Stimulated activated CD8-positive, alpha-beta memory T cell treated with anti-CD3 and anti-CD28 coated beads, Interleukin-4, amount 100 ng/mL, for 24 hours (primary cell): ENCODE measurements at places on chromosomes 6 and 20.

DNA sequence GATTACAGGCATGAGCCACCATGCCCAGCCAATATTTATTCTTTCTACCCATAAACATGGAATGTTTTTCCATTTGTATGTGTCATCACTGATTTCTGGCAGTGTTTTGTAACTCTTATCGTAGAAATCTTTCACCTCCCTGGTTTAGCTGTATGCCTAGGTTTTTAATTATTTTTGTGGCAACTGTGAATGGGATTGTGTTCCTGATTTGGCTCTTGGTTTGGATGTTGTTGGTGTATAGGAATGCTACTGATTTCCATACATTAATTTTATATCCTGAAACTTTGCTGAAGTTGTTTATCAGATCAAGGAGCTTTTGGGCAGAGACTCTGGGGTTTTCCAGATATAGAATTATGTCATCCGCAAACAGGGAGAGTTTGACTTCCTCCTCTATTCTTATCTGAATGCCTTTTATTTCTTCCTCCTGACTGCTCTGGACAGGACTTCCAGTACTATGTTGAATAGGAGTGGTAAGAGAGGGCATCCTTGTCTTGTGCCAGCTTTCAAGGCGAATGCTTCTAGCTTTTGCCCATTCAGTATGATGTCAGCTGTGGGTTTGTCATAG is 198.6 kb downstream of the ZDHHC14 start:
- DNase-seq, result no peak

DNA sequence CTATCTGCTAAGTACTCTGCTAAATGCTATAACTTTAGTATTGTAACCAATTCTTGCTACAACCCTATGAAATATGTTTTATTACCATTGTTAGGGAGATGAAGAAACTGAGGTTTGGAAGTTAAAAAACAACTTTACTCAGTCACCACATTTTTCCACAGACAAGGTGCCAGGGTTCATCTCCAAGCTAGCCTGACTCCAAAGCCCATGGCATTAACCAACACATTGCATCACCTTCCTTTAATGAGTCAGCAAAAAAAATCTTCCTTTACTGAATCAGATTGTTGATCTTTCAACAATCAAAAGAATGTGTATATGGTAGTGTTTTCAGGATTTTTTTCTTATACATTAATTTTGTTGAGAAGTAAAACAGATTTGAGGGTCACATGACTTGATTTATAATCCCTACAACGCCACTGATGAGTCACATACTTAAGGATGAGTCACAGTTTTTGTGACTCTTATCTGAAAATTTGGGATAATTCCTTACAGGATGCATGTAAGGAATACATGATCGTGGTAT is 41.5 kb downstream of the MAN1A1 start:
- DNase-seq, result no peak

GRCh38 chr6:111342913-111343312 is 140.1 kb downstream of the REV3L start:
- no peak for DNase-seq

DNA sequence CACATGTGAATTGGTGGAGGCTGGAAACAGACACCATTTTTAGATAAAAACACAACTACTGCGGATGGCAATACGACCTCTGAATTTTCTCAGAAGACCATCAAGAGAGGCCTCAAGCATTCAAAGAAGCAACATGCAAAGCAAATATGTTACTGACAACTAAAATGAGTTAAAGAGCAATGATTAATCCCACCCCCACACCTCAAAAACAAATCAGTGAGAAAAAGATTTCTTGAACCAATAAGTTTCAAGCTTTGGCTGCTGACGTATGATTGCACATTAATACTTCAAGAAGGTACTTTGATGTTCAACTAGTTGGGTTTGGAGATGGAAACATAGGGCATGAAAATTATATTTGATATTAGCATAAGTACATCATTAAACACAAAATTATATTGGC is 982 bp downstream of the MMUT start:
- DNase-seq, result no peak

GRCh38 chr6:136408204-136408603 is 118.6 kb upstream of the BCLAF1 start:
- DNase-seq, result no peak

- DNase-seq, result peak; percentile 55
Observed at GRCh38 chr6:170271771-170272314, 19.0 kb downstream of the DLL1 start.

- no peak for DNase-seq
Observed at GRCh38 chr6:113095841-113096240, 748.7 kb downstream of the RFPL4B start.

- no peak for DNase-seq
Observed at GRCh38 chr6:44359973-44360372, 17.5 kb downstream of the SPATS1 start.

GRCh38 chr6:157269261-157269794 is 54.0 kb downstream of the TMEM242 start:
- no peak for DNase-seq

GRCh38 chr20:45269754-45270270 is 15.4 kb upstream of the SLPI start:
- no peak for DNase-seq

- no peak for DNase-seq
Observed at GRCh38 chr20:31707994-31708735, 14.5 kb downstream of the BCL2L1 start.

DNA sequence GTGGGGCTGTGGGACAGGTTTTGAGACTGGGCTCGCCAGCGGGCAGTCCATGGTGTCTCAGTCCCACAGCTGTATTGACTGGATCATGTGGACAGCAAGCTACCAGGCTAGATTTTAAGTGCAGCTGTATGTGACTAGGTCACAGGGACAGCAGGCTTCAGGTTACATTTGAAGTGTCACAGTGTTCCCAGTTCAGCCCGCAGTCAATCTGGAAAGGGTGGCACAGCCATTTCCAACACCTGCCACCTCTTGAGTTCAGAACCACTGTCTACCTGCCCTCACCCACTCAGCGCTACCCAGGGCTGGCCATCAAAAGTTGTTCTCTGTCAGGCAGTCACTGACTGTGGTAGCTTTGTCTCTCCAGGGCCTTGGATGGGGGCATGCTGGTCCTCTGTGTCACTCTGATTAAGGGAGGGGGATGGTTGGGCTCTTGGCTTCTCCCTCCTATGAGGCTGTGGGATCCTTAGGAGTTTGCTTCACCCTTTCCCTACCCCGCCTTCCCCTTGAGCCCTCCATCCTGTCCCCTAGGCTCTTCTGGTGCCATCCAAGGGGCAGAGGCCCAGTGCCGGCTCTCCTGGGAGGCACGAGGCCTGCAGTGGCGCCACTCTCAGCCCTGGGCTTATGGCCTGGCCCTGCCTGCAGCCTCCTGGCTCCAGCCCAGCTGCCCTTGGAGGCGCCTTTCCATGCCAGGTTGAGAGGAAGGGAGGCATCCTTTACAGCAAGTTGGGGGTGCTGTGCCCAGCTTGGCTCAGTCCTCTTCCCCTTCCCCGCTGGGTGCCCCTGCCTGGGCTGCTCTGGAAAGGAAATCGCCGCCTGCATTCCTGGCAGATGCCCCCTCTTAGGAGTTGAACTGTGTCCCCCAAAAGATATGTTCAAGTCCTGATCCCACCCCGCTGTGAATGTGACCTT is 44.9 kb downstream of the PNLDC1 start:
- DNase-seq, result no peak

DNA sequence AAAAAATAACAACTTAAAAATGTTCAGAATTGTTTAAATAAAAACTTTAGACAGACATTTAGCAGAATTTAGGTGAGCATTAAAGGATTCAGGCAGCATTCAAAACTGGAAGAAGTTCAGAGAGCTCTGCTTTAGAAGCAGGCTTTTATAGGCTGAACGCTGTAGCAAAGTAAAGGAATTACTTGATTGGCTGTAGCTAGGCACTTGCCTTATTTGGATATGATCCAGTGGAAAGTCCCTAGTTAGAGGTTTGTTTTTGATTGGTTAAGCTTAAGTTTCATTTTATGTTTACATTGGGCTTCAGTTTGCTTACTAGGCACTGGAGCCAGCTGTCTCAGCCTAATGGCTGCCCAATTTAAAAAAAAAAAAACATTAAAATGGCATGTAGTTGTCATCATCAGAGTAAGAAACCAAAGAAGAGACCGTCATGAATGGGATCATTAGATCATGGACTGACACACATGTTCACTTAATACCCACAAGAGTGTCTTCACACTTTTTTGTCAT is 65.1 kb downstream of the CBFA2T2 start:
- no peak for DNase-seq

DNA sequence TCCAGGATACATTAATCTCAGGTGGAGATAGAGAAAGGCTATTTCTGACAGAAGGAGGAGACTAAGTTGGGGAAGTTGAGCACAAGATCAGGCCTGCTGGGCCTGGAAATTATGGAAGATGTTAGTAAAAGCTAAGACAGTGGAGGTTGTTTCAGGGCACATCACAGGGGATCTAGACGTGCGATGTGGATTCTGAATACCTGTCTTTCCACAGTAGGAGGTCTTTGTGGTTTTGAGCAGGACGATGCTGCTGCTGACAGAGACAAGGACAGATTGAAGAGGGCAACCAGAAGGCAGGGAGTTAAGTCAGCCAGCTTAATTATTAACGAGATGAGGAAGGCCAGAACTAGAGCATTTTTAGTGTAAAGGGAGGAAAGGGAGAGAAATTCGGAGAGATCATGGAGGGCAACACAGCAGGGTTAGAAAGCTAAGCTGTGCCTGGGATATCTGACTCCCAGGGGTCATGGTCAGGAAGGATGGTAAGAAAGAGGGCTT is 384.9 kb downstream of the MAFB start:
- no peak for DNase-seq

DNA sequence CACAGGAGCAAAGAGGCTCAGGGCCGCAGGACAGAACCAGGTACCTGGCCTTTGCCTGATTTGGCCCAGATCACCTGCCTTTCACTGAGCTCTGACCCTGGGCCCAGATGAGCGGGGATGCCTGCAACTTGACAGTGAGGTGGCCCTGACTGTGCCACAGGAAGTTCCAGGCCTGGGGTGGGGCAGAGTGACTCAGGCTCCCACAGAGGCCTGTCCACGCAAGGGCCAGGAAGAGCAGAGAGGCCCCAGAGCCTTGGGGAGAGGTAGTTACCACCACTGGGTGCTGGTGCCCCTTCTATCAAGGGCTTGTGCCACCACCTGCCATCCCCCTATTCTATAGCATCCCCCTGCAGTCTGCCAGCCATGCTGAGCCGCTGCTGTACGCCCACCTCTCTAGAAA is 4.1 kb upstream of the NOL4L start:
- no peak for DNase-seq

GRCh38 chr20:58306421-58307261 is 2.9 kb upstream of the RAB22A start:
- DNase-seq, result peak; percentile 27

- no peak for DNase-seq
Observed at GRCh38 chr6:108556866-108557493, 3.7 kb upstream of the FOXO3 start.

- DNase-seq, result no peak
Observed at GRCh38 chr20:49762940-49763766, 49.5 kb upstream of the B4GALT5 start.

DNA sequence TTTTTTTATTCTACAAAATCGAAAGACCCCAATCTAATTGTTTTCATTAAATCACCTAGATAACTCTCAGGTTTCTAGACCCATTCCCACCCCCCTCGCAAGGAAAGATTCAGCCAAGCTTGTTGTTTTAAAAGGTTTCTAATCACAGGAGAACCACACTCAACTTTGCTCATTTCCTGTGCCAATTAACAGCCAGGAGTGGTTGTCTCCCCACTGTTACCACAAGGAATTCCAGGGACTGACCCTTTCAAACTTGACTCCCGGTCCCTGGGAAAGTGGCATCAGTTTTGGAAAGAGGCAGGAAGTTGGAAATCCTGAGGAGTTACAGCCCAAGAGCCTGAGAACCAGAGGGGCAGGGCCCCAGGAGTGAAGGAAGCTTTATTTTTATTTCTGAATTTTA is 561.3 kb upstream of the JAG1 start:
- DNase-seq, result no peak

GRCh38 chr6:55882718-55883569 is 7.6 kb upstream of the BMP5 start:
- no peak for DNase-seq

GRCh38 chr6:2982426-2983117 is 11.2 kb upstream of the SERPINB6 start:
- no peak for DNase-seq
